Common myeloid progenitor, CD34-positive (primary cell): ENCODE measurements at places on chromosomes 2 and 18.
A peak's percentile ranks its signal among the peaks of the same experiment; 100 is the strongest.

- H3K27me3 ChIP-seq, result no peaks in the 10 kb centered on the region
- H3K4me1 ChIP-seq, result no peaks in the 10 kb centered on the region
- no peak overlapping the region for H3K4me3 ChIP-seq
- no peaks in the 10 kb centered on the region for H3K36me3 ChIP-seq
- no peak for DNase-seq
Observed at GRCh38 chr2:28981620-28982376, 700 bp downstream of the TOGARAM2 start.

DNA sequence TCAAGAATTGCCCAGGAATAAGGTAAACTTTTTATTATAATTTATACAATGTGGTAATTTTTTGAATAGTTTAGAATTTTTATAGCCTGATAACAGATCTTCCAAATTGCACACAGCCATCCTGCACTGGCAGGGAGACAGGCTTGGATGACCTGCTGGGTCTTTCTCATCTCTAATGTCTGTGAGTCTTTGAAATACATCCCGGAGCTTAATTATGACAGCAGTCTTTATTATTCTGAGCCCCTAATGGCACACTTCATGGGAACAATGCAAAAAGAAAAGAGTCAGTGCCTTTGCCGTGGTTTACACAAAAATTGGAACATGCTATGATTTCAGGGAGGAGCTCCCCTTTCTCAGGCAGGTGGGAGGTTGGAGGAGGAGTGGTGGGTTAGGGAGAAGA lies 71.0 kb downstream of the TMEM182 start:
- H3K36me3 ChIP-seq, result no peaks in the 10 kb centered on the region
- H3K27me3 ChIP-seq, result no peaks in the 10 kb centered on the region
- no peak for DNase-seq
- H3K4me3 ChIP-seq, result no peak overlapping the region

DNA sequence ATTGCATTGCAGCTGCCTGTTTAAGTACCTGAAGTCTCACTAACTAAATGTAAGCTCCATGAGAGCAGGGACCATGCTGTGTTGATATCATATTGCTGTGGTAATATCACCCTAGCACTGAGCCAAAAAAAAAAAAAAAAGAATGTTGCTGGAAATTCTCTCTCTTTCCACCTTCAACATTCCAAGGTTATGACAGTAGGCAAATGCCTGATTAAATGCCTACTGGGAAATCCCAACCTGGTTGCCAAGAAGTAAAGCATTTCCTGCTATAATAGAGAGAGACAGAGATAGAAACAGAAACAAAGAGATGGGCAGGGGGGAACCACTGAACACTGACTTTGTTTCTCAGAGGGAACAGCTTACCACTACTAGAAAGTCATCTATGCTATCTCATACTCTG lies 1604.2 kb downstream of the LRP1B start:
- H3K4me3 ChIP-seq, result no peak overlapping the region
- no peak overlapping the region for H3K27ac ChIP-seq
- no peaks in the 10 kb centered on the region for H3K4me1 ChIP-seq
- H3K27me3 ChIP-seq, result no peaks in the 10 kb centered on the region
- DNase-seq, result no peak

GRCh38 chr18:477565-477964 lies 22.9 kb downstream of the COLEC12 start:
- no peaks in the 10 kb centered on the region for H3K4me1 ChIP-seq
- no peak overlapping the region for H3K4me3 ChIP-seq
- no peaks in the 10 kb centered on the region for H3K27me3 ChIP-seq
- no peaks in the 10 kb centered on the region for H3K36me3 ChIP-seq
- DNase-seq, result peak; percentile 43

DNA sequence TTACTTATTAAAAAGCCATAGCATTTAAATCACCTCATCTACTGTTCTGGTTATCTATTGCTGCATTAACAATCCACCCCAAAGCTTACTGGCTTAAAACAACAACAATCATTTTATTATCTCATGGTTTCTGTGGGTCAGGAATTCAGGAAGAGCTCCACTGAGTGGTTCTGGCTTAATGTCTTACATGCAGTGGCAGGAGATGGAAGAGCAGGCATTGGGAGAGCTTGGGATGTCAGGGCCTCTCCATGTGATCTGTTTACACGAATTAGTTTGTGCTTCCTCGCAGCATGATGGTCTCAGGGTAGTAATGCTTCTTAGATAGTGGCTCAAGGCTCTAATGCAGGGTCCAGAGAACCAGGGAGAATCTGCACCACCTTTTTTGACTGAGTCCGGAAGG lies 14.4 kb upstream of the REL start:
- DNase-seq, result no peak
- H3K36me3 ChIP-seq, result no peaks in the 10 kb centered on the region
- H3K4me1 ChIP-seq, result peaks cover 12% of the 10 kb centered on the region
- H3K4me3 ChIP-seq, result no peak overlapping the region

DNA sequence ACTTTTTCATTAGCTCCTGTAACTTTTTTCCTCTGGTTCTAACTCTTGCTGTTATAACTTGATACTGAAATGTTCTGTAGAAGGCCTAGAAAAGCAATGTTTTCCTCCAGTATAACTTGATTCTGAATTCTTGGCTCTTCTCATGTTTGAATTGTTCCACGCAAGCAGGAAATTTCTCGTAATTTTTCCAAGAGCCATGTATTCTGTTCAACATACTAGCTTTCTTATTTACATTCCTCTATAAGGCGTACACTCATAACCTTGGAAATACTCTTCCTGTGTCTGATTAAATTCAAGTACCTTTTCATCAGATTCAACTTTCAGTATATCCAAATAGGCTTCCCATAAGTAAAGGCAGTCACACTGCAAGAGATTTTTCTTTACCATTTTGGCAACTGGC lies 109.1 kb downstream of the SMAD2 start:
- H3K27me3 ChIP-seq, result no peaks in the 10 kb centered on the region
- no peak overlapping the region for H3K4me3 ChIP-seq
- H3K4me1 ChIP-seq, result no peaks in the 10 kb centered on the region
- no peak for DNase-seq
- peaks cover 5% of the 10 kb centered on the region for H3K36me3 ChIP-seq

GRCh38 chr2:46032161-46032813 lies 264.9 kb upstream of the EPAS1 start:
- no peaks in the 10 kb centered on the region for H3K36me3 ChIP-seq
- H3K4me1 ChIP-seq, result no peaks in the 10 kb centered on the region
- no peak overlapping the region for H3K27ac ChIP-seq
- H3K4me3 ChIP-seq, result no peak overlapping the region
- DNase-seq, result no peak

DNA sequence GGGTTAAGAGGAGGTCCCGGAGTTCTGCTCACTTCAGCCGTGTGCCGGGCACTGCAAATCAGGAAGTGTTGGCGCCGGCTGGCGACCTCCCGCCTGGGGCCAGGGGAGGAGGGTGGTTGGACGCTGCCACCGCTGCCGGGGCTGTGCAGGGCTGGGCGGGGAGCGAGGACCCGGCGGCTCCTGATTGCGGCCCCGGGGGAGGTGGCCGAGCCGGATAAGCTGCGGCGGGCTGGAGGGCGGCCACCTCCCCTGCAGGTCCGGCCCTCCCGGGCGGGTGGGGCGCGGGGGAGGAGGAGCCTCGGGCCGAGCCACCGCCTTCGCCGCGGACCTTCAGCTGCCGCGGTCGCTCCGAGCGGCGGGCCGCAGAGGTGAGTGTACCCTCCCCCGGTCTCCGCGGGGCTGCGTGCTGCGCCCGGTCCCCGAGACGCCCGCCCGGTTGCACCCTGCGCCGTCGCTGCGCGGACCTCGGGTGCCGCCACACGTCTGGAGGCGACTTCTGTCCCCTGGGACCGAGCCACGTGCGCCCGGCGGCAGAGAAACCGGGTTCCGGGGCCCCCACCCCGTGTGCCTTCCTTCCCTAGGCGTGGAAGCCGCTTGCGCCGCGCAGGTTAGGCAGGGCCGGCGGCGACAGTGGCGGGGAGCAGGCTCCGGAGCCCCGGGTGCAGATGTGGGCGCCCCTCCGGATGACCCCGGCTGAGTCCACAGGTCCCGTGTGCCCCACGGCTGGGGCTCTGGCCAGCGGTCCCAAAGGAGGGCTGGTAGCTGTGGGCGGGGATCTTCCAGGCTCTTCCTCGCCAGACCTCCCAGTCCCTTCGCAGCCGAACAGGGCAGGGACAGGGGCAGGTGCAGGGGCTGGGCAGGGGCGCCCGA lies at the start of gene STEAP3:
TSS of gene STEAP3 (plus strand) at position 314 of the 870 bp plus-strand sequence. CDS start 7,179 bp downstream, outside the sequence.
- H3K27me3 ChIP-seq, result peaks cover 10% of the 10 kb centered on the region
- peak; percentile 79 for DNase-seq
- peaks cover 14% of the 10 kb centered on the region for H3K4me1 ChIP-seq
- H3K4me3 ChIP-seq, result peak within 1 kb of the TSS; percentile 67

GRCh38 chr2:23524261-23524706 lies 139.3 kb downstream of the KLHL29 start:
- no peak overlapping the region for H3K27ac ChIP-seq
- DNase-seq, result no peak
- H3K4me3 ChIP-seq, result no peak overlapping the region
- H3K36me3 ChIP-seq, result no peaks in the 10 kb centered on the region
- no peaks in the 10 kb centered on the region for H3K4me1 ChIP-seq
- peaks cover 12% of the 10 kb centered on the region for H3K27me3 ChIP-seq

DNA sequence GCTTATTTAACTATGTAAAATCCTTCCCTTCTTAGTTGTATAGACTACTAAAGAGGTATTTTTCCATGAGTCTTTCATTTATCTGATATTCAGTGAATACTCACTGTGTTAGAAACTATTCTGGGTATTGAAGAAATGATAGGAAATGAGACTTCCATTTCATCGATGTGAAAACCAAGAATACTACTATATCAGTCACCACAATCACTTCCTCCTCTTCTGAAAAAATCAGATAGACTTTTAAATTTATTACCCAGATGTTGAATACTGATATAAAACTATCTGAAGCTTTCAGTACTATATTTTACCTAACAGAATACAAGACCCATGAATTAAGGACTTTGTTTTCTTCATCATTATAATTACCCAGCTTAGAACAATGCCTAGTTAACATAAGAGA lies 1801.1 kb upstream of the CELF4 start:
- H3K27me3 ChIP-seq, result no peaks in the 10 kb centered on the region
- DNase-seq, result peak; percentile 43
- no peak overlapping the region for H3K4me3 ChIP-seq
- no peak overlapping the region for H3K27ac ChIP-seq

DNA sequence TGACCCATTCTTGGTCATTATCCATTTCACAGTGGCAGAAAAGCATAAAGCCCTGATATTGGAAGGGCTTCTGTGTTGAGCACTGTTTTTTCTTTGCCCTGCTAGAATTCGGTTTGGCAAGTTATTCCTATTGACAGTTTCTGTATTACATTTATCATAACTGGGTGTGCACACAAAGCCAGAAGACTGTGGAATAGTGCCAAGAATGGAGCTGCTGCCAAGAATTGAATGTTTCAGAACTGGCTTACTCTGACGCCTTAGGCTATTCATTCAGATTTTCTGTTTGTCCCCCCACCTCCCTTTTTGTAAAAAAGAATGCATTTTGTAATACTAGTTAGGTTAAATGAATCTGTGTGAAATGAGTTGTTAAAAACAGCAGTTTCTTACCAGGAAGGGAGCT lies 12.7 kb downstream of the KDM3A start:
- no peaks in the 10 kb centered on the region for H3K27me3 ChIP-seq
- H3K4me3 ChIP-seq, result no peak overlapping the region
- H3K36me3 ChIP-seq, result peaks cover 38% of the 10 kb centered on the region
- DNase-seq, result no peak

GRCh38 chr2:42618972-42619371 lies 50.5 kb downstream of the MTA3 start:
- H3K4me1 ChIP-seq, result no peaks in the 10 kb centered on the region
- no peaks in the 10 kb centered on the region for H3K36me3 ChIP-seq
- no peaks in the 10 kb centered on the region for H3K27me3 ChIP-seq
- no peak for DNase-seq

DNA sequence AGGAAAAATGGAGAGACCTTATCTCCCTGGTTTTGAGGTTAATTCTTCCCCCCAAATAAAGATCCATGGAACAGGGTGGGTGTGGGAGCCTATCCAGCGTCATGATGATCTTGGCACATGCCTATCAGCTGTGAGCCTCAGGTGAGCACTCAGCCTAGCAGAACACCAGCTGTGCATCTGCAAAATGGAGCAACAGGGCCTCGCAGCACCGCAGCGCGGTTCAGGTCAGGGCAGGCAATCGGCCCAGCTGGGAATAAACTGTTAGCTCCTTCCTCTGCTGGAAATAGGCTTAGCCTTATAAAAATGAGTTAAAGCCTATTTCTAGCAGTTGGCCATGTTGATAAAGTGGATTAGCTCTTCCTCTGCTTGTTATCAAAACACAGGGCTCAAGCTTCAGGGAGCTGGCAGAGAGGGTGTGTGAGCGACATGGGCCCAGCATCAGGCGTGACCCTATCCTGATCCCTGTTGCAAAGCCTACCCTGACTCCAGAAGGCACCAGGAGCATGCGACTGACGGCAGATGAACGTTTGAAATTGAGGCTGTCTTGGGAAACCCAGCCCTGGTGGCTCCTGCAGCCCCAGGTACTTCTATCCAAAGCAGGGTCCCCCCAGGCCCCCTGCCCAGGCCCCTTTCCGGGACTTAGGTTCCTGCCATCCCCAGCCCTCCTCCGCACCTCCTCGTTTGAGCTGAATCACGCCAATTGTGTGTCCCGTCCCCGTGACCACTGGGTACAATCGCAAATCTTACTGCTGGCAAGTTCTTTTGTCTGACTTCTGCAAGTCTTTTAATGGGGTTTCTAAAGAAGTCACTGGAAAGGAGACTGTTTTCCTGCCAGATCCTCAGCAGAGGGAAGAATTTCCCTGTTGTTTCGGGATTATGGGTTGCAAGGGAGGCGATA lies 35.4 kb downstream of the ARHGEF4 start:
- no peaks in the 10 kb centered on the region for H3K27me3 ChIP-seq
- H3K36me3 ChIP-seq, result no peaks in the 10 kb centered on the region
- H3K4me1 ChIP-seq, result no peaks in the 10 kb centered on the region
- H3K4me3 ChIP-seq, result no peak overlapping the region

DNA sequence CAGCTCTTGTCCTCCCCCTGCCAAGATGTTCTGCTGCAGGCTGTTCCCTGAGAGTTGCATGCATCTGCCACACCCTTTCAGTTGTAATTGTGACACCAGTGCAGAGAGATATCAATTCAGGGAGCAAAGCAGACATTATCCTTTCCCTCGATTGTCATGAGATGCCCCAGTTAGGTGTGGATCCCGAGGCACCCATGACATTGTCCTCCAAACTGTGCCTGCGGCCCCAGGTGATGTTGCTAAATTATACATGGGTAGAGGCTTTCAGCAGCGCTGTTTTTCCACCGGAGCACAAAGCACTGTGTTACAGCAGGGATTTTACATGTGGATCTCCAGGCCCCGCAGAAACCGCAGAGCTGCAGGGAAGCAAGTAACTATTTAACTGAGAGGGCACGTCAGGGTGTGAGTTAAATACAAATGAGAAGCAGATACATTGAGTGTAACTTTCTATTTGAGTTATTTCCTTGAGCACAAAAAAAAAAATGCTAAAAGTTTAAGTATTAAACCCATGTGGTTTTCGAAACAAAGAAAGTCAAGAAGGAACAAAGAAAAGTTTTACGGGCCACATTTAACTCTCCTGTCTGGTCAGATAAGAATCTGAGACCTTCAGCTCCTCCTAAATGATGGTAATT lies 90.3 kb upstream of the BCL2L11 start:
- no peaks in the 10 kb centered on the region for H3K4me1 ChIP-seq
- no peaks in the 10 kb centered on the region for H3K36me3 ChIP-seq
- no peak overlapping the region for H3K27ac ChIP-seq
- H3K27me3 ChIP-seq, result peaks cover under 1% of the 10 kb centered on the region
